Caki2 (cell line): ENCODE measurements at places on chromosomes 2 and 18. TPM values are rescaled to one million over a fixed set of nuclear protein-coding genes. Genes with fewer than 3 reads are reported as not detected.

GRCh38 chr2:111028720-111029119, 92.0 kb upstream of the BCL2L11 start:
- DNase-seq = no peak

- DNase-seq = no peak
These were observed 998 bp upstream of the SLC66A3 start for GRCh38 chr2:11154016-11154922.

DNA sequence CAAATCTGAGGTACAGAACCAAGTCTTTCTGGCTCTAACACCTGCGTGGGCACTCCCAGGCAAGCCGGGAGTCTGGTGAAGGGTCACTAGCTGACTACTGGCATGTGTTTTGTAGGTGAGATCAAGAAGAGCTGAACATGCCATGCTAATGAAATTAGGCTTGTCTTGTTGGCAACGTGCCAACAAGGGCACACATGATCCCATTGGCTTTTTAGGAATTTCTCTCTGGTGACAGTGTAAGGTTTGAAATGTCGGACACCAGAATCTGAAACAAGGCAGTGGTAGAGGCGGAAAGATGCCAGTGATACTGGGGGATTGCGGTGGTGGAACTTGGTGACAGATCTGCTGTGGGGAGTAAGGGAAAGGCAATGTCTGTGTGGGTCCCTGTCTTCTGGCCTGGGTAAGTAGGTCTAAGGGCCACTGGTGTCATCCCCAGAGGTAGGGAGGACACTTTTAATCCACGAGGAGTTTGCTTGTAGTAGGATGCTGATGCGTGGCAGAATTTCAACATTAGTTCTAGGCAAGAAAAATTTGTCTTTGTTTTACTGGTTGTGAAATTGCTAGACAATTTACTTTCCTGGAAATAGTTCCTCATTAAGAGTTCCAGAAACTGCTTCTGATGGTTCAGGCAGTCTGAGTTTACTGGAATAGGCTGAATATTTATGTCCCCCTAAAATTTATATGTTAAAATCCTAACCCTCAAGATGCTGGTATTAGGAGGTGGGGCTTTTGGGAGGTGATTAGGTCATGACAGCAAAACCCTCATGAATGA, 52.6 kb upstream of the ACMSD start:
- no peak for DNase-seq

GRCh38 chr2:105674401-105674800, 70.3 kb upstream of the NCK2 start:
- no peak for DNase-seq

- peak; percentile 51 for DNase-seq
These were observed 89.3 kb upstream of the OTOS start for GRCh38 chr2:240229603-240230235.

DNA sequence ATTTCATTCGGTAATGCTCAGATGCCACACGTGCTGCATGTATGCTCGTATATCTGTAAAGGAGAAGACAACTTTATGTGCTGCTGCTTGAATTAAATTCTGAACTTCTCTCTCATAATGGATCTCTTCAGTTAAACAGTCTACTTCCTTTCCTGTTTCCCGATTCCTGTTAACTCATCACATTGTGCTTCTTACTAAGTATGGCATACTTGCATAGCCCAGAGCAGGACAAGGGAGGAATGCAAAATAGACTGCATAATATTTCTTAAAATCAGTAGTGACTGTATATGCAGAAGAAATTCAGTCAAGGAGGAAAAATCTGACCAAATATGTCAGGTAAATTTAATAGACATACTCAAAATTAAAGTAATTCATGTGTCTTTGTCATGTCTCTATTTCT, 23.9 kb upstream of the LNPK start:
- DNase-seq = no peak

DNA sequence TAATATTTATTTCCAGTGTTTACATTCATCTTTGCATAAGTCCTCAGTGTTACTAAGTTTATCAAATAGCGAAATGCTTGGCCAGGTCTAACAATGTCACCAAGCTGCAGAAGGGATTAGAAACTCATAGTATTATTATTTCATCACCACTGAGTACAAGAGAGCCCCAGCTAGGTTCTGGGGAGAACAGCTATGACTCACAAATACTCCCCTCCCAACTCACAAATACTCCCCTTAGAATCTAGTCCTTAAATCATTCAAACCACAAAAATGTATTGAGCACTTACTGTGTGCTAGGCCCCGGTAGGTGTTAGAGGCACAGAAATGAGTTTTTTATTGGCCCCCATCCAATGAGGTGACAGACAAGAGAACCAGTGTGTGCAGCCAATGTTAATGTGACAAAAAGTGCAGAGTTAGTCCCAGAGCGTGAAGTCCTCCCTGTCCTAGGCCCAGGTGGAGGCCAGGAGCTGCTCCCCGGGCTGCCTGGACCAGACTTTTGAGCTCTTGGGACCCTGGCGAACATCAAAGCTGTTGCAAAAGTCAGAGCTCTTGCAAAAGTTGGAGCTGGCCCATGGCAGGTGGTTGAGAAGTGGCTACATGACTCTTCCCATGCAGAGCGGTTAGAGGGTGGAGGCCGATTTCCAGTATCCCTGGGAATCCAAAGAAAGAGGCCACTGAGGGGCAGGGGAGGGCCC, 9.8 kb downstream of the STEAP3 start:
- no peak for DNase-seq

DNA sequence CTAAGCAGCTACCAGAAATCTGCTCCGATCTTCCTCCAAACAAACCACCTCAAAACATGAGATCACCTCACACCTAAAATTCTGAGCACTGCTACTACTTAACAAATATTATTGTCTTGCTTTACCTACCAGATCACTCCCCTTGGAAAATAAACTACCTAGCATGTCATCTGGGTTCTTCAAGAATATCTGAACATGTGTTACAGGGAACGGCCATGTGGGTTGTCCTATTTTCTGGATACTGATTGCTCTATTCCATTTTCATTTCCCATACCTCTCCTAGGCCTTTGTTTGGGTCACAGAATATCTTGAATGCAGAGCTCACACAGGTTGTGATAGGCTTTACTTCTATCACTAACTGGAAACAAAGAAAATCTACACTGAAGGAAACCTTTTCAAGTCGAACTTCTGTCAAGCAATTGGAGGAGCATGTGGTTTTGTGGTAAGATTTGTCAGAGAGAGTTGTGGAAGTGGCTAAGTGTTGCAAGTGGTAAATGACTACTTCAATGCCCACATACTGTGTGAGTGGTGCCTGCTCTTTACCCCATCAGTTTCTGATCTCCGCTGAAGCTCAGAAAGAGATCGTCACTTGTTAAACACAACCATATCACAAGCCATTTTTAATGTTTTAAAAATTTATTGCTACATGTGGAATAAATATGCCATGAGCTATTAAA, 739.1 kb upstream of the ZEB2 start:
- DNase-seq = no peak

GRCh38 chr2:179817181-179817841, 44.1 kb downstream of the ZNF385B start:
- DNase-seq = no peak

DNA sequence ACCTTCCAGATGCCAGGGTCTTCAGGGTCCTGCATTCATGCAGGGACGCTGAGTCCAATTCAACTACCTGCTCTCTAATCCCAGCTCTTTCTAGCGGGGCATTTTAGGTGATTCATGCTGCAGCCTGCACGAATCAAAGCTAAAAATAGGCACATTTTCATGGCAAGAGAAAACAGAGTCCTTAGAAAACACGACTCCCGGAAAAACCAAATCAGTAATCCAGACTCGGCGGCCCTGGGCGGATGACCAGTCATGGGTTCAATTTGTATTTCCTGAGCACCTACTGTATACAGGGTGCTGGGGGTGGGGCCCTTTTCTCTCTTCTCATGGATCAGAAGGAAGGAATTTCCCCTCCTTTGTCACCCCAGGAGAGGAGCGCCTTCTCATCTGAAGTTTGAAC, 64.4 kb downstream of the LONRF2 start:
- DNase-seq = no peak

DNA sequence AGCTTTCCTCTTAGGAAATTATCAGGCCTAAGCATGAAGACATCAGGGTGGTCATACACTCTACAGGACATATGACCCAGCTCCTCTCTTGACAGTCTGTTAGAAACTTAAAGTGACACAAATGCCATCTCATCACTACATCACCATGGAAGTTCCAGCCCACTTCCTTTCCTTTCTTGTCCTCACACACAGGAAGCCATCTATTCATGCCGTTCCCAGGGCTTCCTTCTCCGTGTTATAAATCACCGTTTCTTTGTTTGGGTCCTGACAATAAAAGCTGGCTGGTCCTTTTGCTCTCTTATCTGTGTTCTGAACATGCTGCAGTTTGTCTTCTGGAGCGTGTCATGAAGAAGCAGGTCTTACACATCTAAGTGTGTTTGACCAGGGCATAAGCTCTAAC, 692.1 kb upstream of the CELF4 start:
- DNase-seq = no peak

GRCh38 chr18:37391698-37392548, 173.7 kb downstream of the CELF4 start:
- DNase-seq = no peak

DNA sequence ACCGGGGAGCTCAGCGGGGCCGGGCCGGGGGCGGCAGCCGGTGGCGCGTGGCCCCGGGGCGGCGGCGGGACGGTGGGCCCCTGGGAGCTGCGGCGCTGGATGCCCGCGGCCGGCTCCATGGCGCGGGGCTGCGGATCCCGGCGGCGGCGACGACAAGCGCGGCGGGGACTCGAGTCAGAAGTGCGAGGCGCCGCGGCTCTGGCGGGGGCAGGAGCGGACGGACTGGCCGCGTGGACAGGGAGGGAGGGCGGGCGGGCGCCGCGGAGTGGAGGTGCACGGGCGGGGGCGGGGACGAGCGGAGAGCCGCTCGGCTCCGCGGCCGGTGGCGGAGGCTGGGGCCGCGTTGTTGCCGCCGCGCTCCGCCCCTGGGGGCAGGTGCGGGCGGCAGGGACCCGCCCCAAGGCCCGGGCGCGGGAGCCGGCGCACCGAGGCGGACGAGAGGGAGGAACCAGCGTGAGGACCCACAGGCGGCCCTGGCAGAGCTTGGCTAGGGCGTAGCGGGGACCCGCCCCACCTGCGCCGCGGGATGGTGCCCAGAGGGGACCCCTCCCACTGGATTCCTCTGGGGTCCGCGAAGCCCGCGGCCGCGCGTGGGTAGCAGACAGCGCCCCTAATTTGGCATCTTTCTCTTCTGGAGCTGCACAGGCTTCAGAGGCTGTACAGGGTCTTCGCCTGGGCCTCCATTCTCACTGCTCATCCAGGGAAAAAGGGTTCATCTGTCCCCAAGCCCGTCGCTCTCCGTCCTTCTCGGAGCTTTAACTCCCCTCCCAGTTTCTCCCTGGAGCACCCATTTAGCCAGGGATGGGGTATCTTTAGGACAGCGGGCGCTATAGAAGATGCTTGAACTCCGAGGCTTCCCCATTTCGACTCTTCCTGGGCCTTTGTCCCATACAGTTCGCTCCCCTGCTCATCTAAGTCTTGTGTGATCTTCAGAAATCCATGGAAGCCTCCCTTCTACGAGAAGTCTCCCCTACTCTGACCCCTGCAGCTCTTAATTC, at the start of gene TMEM163:
Gene TMEM163 (minus strand): TSS at position 184 of the 998 bp plus-strand sequence.
- DNase-seq = no peak

- DNase-seq = no peak
These were observed 259.9 kb upstream of the MYT1L start for GRCh38 chr2:2590841-2591541.

DNA sequence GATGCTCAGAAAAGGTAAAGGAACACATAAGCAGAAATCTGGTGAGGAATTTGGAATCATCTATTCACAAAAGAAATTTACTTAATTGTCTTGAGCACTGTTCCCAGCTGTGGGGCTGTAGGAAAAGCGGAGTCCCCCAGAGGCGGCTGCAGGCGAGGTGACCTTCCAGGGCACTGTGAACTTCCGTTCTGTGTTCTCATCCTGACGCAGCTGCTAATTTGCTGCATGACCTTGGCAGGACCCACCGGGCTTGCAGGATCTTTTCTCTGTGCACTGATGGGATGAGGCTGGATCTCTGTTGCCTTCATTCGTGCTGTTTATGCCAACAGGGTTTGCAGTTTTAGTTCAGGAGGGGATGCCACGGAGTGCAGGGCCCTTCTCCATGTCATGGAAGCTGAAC, 301.9 kb upstream of the MYT1L start:
- DNase-seq = no peak

DNA sequence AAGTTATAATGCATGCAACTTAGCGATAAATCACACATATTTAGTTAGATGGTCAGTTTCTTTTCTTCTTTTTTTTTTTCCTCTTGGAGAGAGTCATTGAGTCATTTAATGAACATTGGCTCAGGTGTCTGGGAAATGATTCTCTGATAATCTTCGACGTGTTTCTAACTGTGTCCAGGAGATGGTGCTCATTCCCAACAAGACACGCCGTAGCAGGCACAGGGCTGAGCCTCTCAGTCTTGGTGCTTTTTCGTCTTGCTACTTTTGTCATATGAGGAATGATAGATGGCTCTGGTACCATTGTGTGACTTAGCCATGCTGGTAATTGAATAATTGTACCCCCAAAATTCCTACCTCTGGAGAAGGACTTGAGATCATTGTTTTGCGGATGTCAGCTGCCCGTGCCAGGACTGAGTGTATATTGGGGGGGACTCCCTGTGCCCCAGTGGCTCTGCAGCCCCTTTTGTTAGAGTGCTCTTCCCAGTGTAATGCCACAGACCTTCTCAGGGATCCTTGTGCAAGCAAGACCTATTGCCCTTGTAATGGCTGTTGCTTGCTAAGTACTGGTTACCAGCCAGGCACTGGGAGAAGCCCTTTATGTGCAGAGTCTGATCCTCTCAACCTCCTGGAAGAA, 107.6 kb upstream of the CYRIA start:
- DNase-seq = peak; percentile 52

GRCh38 chr2:219249203-219249980, 3.7 kb upstream of the TUBA4B start:
- peak; percentile 86 for DNase-seq

DNA sequence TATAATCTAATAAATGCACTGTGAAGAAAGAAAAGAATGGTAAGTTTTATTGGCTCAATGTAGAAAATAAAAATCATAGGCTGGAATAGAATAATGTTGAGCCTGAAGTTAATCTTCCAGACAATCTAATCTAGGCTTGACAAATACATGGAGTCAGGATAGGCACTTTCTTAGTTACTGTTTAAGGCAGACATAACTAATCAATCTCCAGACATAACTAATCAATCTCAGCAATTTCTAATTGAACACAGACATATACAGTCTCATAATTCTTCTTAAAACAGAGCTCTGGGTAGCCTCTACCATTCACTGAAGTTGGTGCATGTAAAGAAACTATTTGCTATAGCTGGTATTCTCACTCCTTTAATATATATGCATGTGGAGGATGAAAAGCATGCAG, 150.1 kb upstream of the CTAGE1 start:
- no peak for DNase-seq

- DNase-seq = no peak
These were observed 369 bp downstream of the CDK5R2 start for GRCh38 chr2:218959761-218960308.

Gene CCDC74B
- total RNA-seq = 19.9 and 37.3 TPM in 2 replicates

Gene TMEM163
- total RNA-seq = 0.78 TPM in 1 of 2 replicates, not detected in the other

Gene KIAA1328
- 0.38 and 4.1 TPM in 2 replicates for total RNA-seq

Gene NYAP2
- total RNA-seq = not detected in 2 replicates

Gene EPHA4
- total RNA-seq = 7.5 and 37.2 TPM in 2 replicates

Gene G6PC2
- total RNA-seq = not detected in 2 replicates

Gene ANKRD30B
- total RNA-seq = not detected in 2 replicates

Gene VWA3B
- total RNA-seq = not detected in 2 replicates
